GM12891 (cell line): ENCODE measurements at places on chromosomes 3 and 15.

DNA sequence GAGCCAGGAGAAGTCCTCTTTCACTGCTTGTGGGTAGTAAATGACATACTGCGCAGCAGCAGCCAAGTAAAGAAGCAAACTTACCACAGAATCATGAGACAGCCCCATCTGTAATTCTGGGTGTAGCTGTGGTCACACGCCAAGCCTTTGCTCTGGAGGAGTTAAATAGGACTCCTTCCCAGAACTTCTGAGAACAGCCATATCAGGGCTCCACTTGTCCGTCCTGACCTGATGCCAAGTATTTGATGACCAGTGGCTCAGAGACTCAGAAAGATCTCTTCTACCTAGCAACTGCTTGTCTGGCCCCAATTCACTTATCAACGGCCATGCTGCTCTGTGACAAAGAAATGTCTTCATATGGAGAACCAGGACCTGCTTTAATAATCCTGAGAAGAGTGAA lies 20.6 kb upstream of the GOLIM4 start:
- DNase-seq, result no peak

GRCh38 chr3:60989626-60990441 lies 261.4 kb downstream of the FHIT start:
- no peak for DNase-seq

- DNase-seq, result no peak
Measured at GRCh38 chr3:184011937-184012889, 5.5 kb downstream of the ABCC5 start.

DNA sequence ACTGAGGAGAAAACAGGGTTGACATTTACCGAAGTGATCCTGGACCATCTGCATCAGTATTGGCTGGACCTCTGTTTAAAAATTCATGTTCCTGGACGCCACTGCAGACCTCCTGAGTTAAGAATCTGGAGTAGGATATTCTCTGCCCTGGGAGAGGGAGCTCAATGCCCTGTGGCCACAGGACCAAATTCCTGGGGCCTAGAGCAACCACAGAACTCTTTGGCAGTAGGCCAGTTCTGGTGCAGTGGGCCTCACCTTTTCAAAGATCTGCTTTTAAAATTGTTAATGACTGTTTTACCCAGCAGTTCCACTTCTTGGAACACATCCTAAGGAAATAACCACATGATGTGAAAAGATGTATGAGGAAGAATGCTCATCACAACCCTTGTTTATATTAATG lies 133.3 kb upstream of the ADPGK start:
- no peak for DNase-seq

DNA sequence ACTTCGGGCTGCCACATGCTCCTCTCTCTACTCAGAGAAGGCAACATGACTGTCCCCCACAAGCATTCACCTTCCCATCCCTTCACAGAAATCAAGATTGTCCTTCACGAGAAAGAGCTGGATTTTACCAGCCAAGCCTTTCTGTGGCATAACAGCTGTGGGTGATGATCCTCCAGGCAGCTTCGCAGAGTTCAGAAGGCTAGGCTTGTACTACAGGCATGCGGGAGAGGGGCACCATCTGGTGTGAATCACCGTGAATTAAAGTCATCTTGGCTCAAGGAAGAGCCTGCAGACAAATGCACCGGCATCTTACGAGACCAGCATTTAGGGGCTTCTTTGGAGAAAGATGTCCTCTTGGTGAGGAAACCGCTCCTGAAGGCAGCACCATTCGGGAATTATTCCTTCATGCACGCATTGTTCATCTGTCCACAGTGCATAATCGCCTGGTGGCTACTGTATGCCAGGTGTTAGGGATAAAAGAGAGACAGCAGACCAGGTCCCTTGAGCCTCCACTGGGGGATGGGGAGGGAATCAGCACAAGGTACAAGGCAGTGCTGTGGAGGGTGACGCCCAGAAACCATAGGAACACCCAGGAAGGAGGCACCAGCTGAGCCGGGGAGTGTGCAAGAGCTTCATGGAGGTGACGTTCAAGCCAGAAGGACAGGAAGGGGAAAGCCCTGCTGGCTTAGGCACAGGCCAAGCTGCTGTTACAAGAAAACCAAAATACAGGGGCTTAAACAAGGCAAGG lies 108.6 kb downstream of the TMEM266 start:
- no peak for DNase-seq
